ENCODE measurements at places on chromosomes 6 and 20.
A peak's percentile ranks its signal among the peaks of the same experiment; 100 is the strongest.

- DNase-seq = no peak
Observed at GRCh38 chr6:19322691-19323485, 514.3 kb upstream of the ID4 start.

DNA sequence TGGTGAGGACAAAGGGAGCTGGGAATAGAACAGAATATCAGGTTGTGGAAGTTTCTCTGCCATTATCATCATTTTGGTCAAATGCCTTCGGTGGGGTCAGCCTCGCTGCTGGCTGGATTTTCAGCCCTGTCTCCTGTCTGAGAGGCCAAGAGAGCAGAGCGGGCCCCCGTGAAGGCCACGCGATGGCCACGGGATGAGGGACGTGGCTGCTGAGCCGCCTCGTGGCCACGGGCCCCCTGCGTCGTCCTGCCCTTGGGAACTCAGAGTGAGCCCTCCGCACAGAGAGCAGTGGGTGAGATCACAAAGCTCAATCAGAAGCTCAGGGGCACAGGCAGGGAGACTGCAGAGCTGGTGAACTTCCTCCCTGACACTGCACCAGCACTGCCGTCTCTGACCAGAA lies 363.7 kb downstream of the CDH4 start:
- DNase-seq = no peak

DNA sequence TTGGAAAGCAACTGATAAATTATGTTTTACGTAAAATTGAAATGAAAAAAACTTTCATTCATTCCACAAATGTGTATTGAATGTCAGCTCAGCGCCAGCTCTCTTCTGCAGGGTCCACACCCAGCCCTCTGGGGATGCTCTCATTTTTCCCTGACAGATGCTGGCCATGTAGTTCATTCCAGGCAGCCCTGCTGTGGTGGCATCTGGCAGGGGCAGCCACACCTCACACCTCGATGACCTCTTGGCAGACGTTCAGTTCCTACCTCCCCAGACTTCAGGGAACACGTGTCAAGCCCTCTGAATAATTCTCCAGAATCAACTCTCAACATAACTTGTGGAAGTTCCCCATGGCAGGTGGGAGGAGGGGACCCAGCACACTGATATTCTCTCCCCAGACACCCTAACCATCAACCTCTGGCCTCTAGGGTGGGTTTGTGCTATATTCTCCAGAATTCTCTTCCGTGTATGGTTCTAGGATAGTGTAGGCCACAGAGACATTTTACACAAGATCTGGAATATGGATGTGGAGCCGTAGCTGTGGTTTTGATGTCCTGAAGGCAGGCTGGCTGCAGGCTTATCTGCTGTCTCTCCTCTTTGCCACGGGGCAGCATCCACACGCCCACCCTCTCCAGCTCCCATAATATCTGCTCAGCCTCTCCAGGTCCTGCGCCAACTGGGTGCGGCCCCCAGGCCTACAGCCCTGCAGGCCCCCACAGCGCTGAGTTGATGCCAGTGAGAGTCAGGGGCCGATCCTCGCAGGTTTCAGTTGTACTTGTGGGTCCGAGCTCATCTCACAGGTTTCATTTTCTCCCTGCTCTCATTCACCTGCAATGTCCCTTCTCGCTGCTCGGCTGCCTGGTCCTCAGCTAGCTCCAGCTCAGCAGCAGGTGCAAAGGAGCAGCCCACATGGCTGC lies 175.8 kb upstream of the ARID1B start:
- no peak for DNase-seq

DNA sequence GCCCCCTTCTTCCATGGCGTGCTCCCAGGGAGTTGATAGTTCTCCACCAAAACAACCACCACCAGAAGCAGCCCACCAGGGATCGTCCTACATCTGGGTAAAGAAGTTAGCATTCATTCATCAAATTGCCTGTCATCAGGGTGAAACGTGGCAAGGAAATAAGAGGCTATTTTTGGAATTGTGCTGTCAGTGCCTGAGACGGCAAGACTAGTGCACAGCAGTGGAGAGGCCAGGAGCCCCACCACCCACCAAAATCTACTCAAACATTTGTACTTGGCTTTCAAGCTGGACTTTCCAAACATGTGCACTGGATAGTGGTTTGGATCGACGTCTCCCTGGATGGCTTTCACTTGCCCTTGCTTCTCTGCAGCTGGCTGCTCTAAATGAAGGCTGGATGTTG lies 44.8 kb downstream of the TXNDC5 start:
- DNase-seq = no peak

DNA sequence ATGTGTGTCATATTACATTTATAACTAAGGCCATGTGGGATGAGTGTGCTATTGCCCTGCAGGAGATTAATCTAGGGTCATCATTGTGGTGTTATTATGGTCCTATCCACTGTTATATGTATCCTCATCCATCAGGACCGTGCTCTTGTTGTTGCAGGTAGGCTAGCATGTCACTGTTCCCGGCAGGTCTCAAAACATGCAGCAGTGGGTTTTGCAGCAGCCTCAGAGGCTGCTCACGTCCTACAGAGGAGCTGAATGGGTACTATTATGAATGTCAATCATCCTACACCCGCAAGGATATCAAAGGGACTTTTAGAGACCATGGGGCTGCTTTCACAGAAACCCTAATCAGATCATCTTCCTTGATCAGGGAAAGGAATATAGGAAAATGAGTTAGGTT lies 318.2 kb downstream of the SAMD5 start:
- no peak for DNase-seq

GRCh38 chr6:106090001-106090400 lies 3.9 kb downstream of the PRDM1 start:
- DNase-seq = no peak

DNA sequence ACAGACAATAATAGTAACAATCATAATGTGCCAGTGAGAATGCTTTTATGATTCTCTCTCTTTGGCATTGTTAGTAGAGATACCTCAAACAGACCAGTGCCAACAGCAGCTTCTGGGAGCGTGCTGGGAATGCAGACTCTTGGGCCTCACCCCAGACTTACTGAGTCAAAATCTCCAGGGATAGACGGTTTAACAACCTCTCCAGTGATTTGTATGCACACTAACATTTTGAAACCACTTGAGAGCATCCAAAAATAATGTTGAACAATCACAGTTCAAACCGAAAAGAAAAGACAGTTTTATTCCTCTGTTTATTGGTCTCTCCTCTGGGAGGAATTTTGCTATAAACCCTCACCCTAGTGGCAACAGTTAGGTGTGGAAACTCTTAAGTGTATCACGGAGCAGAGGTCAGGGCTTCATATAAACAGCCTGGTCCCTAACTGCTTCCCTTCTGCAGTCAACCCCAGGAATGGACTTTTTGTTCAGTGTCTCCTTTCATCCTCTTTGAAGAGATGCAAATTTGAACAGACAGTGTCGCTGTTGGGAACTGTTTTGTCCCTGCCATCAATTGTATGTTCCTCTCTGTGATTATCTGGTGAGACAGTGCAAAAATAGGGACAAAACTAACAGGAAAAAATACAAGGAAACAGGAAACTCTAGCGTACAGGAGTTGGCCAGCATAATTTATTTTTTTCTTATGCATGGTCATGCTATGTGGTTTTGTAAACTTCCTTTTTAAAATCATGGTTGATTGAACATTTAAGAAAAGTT lies 162.4 kb upstream of the BTBD3 start:
- DNase-seq = no peak

DNA sequence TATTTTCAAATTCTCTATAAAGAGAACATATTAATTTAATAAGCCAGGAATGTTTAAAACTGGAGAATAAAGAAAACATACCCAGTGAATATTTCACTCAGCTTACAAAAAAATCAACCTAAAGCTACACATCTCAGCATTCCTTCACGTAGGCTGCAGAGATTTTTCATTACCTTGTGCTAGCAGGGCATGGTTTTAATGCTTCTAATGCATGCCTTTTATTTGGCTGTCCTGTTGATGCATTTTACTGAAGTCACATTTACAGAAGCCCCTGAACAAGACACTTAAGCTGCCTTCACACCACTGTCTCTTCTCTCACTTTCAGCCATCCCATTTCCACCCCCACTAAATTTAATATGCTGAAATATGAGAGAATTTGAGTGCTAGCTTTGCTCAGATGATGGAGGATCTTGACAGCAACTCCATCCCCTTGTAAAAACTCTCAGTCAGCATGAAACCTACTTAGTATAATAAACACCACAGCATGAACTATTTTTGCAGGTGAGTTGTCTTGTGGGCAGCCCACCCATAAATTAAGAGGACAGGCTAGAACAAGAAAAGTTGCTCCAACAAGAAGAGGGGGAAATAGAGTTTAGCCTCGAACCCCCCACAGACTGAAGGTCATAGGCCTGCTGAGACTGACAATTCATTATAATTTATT lies 159.4 kb downstream of the SIM1 start:
- DNase-seq = no peak

DNA sequence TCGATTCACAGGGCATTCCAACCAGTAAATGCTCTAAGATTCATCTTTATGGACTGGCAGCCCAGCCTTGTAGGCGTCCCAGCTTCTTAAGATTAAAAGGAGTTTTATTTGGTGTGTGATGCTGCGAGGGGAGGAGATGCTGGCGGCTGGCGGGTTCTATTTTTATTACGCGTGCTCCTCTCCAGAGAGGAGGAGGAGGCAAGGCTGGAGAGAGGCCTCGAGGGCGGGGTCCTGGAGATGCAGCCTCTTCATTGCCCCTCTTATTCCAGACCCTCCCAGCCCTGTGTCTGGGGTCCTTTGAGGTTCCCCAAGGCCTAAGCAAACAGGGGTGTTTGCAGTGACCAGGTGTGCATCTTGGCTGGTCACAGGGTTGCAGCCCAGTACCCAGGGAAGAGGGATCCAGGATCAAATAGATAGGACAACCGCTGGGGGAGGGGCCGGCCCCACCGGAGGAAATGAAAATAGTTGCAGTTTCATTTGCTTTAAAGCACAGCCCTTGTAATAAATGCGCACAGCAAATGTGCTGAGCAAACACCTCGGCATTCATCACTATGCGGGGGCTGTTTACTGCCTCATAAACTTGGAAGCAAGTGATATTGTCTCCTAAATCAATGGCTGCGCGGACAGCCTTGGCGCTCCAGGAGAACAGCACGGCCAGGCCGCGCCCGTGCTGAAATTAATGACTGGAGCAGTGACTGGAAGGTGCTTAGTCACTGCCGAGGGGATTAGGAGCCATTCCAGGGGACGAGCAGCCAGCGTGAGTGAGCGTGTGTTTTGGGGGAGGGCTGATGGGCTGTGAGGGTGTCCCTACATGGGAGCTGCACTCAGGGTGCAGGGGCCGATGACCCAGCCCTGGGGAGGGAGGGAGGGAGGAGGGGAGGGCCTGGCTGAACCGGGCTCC lies 83.0 kb downstream of the TMEM242 start:
- peak; percentile 75 for DNase-seq

GRCh38 chr6:44029444-44030185 lies 97.6 kb downstream of the MRPL14 start:
- DNase-seq = no peak

- DNase-seq = no peak
Observed at GRCh38 chr6:72984981-72985665, 240.2 kb downstream of the KHDC1L start.

DNA sequence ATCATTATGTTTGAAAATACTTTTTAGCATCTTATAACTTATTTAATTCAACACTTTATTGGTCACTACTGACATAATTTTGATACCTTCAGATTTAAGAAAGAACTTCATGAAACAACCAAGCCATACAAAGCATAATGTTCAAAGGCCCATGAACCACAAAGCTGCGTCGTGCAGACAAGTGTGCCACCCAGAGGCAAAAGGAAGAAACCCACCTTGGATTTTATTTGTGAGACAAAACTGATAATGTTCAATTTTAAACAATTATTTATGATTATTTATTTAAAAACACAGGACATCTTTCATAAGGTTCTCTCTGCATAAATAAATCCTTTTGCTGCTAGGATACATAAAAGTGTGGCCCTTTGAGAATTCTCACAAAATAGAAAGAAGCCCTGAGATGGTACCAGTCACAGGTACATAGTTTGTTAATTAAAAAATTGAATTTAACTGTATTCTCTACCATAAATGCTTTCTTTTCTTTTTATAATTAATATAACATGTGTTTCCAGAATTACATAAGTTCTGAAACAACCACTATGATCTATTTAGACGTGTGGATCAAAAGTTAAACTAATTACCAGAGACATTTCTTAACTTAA lies 143.7 kb downstream of the RALGAPA2 start:
- peak; percentile 47 for DNase-seq

DNA sequence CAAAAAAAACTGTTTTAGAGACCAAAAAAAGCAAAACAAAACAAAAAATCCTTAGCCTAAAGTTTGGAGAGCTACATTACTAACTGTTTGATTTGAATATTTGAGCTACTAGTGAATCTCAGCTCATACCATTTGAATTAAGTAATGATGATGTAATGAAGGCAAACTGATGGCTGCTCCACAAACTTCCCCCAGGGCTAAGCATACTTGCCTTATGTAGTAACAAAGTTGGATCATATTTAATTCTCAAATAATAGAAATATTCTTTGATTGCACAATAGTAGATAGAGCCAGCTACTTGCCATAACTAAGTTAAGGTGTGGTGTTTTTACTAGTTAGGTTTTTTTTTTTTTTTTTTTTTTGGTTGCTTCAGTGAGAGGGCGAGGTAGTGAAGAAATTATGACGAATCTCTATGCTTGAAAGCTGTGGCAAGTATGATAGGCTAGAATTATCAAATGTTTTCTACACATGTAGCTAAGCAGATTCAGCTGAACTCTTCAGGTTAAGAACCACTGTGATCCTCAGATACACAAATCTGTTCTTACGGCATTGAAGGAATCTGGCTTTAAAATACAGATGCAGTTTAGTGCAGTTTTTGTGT lies 2.9 kb downstream of the RAB32 start:
- no peak for DNase-seq

GRCh38 chr20:18092890-18093289 lies 35.2 kb upstream of the OVOL2 start:
- no peak for DNase-seq

DNA sequence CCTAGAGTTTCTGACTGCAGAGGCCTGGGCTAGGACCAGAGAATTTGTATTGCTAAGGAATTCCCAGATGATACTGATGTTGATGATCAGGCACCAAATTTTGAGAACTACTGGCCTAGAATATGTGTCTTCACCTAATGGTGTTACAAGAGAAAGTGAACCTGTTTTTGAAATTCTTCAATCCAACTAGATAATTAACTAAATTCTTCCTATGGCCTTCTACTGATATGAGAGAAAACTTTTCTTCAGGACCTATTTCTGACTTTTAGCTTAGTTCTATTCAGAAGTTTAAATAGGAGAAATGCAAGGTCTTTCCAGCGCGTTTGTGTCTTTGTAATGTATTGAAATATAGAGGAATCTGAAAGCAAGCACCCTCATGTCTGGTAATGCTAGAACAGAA lies 7.3 kb downstream of the NKAIN2 start:
- DNase-seq = no peak

- DNase-seq = no peak
Observed at GRCh38 chr20:31945785-31946184, 6.1 kb downstream of the PDRG1 start.

Measured in NCI-H2029 (cell line).